ENCODE measurements at places on chromosomes 4 and X.

DNA sequence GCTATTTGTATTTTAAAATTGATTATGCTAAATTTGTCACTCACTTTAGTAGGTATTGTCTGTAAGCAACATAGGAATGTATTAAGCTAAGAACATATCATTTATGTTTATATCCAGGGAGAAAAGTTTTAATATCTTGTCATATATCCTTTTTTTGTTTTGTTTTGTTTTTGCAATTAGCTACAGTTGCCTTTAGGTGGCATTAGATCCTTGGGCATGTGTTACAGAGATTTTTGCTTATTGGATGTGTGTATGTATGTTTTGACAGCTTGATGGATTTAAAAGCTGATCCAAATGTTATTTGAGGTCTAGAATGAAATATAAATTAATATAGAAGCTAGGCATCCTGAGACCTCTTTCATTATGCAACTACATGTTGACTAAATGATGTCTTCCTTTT, 36.1 kb upstream of the OTUD4 start:
- DNase-seq: no peak

GRCh38 chr4:53558065-53558801, 33.1 kb downstream of the LNX1 start:
- peak; percentile 25 for DNase-seq

DNA sequence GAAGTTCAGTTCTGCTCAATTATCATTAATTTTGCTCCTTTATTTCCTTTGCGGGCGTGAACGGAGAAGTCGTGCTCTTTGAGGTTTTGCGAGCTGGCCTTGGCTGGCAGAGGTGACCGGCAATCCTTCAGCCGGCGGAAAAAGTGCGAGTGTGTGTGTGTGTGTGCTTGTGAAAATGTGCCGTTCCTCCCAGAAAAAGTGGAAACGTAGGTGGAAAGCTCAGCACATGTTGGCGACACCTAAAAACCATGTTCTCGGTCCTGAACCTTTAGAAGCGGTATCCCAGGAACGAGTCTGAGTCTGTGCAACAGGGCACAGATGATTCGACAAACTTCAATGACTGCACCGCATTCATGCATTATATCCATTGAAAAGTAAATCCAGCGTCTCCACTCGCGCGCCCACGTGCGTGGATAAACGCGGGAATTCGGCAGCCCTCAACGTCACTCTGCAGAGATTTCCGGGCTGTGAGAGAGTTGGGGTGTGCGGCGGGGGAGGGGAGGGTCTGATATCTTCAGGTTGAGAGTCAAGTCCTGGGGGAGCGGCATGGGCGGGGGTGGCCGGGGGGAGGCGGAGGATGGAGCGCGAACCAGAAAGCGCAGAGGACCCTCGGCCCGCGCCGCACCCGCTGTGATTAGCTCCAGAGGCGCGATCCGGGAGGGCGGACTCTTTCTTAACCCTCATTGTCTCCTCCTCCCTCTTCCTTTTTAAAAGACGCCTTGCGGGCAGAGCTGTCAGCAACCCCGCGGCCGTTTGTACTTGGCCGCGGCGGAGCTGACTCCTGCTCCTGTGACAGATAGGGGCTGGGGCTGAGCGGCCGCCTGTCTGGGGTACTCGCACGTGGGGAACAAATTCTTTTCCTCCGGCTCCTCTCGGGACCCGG, at the start of gene SHISA3:
TSS of gene SHISA3 (plus strand) at position 737 of the 883 bp plus-strand sequence. CDS start 569 bp downstream, outside the sequence.
- DNase-seq: peak; percentile 48

DNA sequence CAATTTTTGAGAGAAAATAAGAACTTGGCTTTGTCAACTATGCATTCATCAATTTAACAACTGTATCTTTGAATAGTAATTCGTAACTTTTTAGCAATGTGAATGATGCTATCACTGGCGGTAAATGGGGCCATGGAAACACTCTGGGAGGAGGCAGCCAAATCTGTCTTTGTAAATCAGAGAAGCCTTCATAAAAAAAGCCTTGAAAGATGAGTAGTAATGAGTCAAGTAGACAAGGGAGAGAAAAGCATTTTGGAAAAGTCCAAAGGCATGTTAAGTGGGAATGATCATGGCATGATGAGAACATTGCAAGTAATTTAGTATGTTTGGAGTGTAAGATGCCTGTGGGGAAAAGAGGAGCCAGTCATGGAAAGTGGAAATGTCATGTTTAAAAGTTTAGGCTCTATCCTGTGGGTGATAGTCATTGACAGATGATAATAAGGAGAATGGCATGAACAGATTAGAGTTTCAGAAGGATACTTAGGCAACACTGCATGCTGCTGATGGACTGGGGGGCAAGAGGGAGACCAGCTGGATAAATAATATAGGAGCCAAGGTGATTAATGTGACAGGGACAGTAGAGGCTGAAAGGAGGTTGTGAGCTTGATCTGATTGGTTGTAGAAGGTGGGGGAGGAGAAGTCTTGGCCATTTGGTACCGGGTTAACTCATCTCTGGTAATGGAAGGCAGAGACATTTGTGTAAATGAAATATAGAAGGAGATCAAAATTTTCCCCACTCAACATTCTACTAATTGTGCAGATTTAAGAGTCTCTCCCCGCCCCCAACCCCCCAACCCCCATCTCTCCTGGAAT, 16.3 kb downstream of the SPRY1 start:
- no peak for DNase-seq

DNA sequence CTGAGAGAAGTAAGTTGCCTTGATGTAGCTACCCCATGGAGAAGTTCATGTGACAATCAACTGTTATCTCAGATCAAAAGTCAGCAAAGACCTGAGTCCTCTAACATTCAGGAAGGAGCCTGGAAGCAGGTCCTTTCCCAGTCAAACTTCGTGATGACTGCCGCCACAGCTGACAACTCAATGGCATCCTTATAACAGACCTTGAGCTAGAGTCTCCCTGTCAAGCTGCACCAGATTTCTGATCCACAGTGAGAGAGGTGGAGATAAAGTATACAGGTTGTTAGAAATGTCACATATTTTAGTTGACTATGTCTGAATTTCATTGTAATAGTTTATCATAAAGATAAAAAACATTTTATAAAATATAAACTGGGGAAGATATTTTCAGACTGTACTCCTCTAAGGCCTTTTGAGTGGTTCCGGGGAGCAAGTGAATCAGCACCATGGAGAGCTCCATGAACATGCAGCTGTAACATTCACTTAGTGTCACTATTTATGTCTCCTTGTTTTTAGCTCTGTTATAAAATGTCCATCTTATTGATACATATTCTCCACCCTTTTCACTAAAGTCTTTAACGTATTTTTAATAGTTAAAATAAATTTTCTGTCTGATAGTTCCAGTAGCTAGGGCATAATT, 1653.5 kb upstream of the AGA start:
- DNase-seq: no peak

GRCh38 chr4:66906314-66906713, 639.0 kb downstream of the CENPC start:
- no peak for DNase-seq

GRCh38 chrX:148755111-148755510, 254.7 kb downstream of the AFF2 start:
- DNase-seq: no peak

- DNase-seq: no peak
Observed at GRCh38 chrX:8668813-8669212, 63.1 kb downstream of the ANOS1 start.

- DNase-seq: no peak
Observed at GRCh38 chr4:53586121-53586816, 5.0 kb downstream of the LNX1 start.

GRCh38 chr4:77854431-77855111, 8.1 kb upstream of the MRPL1 start:
- no peak for DNase-seq

- no peak for DNase-seq
Observed at GRCh38 chr4:849478-850175, 23.7 kb upstream of the CPLX1 start.

DNA sequence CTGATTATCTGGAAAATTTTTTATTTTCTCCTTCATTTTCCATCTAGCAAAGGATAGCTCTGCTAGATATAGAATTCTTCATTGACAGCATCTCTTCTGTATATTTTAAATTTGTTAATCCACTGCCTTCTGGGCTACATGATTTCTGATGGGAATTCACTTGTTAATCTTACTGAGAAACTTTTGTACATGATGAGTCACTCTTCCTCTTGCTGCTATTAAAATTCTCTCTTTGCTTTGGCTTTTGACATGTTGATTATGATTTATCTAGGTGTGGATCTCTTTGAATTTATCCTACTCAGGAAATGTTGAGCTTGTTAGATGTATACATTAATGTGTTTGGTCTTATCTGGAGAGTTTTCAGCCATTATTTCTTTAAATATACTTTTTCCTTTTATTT, 27.5 kb downstream of the OR13H1 start:
- DNase-seq: no peak

- no peak for DNase-seq
Observed at GRCh38 chr4:55249476-55249875, 96.6 kb upstream of the SRD5A3 start.

GRCh38 chrX:124405868-124406267, 59.5 kb downstream of the SH2D1A start:
- DNase-seq: no peak

GRCh38 chr4:80229590-80229989, 32.3 kb downstream of the PRDM8 start:
- no peak for DNase-seq

DNA sequence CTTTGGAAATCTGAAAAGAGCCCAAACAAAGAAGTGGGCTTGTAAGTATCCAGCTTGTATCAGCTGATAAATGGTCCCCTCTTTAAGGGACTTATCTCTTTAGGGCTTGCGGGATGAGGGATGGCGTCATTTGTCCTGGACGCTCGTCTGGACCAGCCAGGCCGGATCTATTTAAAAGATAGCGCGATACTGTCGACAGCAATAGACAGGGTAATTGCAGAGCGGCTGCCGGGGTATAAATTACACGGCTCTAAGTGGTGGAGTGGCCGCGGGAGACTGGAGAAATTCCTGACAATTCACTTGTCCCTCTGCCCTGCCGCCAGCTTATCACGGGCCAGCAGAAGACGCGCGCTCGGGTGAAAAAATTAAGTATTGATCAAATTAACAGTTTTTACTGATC, 90.7 kb downstream of the FAM53A start:
- DNase-seq: no peak

GRCh38 chrX:112627206-112627605, 52.5 kb downstream of the LHFPL1 start:
- no peak for DNase-seq

- DNase-seq: no peak
Observed at GRCh38 chrX:18676470-18676869, 4.6 kb upstream of the RS1 start.

DNA sequence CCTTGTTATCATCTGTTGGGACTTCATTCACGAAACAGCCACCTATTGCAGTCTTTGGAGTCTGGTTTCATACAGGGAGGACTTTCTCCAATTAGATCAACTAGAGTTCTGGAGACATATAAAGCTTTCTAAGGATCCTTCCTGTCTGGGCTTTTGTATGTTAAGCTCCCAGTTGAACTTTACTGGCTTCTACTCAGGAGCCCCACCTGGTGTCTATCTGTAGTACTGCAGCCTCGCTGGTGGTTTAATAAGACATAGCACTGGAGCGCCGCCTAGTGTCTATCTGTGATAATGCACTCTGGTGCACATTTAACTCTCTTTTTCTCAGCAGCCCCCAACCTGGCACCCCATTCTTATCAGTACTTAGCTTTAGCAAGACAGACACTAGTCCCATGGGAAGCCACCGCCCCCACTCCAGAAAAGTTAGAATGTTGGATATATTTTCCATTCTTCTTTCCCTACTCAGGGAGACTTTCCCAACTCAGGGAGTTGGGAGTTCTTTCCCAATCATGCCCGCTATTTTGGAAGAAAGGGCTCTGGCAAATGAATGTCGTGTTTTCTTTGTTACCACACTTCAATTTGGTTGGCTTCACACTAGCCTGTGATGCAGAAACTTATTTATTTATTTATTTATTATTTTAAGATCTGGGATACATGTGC, 36.9 kb upstream of the SYTL4 start:
- no peak for DNase-seq

GRCh38 chr4:107792711-107793110, 32.0 kb upstream of the SGMS2 start:
- DNase-seq: no peak

- DNase-seq: no peak
Observed at GRCh38 chr4:57344296-57344695, 234.1 kb upstream of the IGFBP7 start.

DNA sequence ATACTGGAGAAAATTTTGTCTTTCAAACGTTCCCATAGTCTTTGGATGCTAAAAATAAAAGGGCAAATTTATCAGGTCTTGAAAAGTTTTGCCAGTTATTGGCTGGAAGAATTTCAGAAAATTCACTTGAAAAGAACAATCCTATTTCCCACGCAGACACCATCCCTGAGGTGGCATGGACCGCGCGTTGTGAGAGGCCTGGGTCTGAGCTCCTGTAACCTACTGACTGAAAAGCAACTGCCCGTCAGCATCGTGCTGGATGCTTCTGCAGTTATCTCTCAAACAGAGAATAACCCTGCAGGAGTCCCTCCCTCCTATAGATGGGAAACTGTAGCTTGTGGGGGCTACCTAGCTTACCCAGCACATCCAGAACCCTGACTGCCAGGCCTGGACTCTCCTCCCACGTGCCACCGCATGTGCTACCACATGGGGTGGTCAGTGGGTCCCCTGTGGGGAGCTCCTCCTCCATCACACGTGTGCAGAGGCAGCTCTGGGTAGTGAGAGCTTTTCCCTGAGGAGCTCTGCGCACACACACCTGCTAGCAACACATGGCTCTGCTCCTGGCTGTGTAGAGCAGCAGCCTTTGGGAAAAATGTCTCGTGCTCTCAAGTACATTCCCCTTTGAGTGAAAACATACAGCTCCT, 36.1 kb downstream of the NSG1 start:
- no peak for DNase-seq

GRCh38 chr4:48366611-48367010, 25.3 kb downstream of the SLAIN2 start:
- DNase-seq: no peak

DNA sequence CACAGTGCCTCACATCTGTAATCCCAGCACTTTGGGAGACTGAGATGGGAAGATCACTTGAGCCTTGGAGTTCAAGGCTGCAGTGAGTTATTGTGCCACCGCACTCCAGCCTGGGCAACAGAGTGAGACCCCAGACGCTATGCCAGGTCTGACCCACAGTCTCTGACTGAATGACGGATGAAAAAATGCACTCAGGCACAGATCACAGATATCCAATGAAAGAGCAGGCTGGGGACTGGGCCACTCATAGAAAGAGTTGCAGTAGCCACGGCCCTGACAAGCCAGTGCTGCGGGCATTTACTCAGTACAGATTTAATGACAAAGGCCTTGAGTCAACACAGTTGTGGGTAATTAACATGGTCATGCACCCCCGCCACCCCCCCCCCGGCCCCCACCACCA, 22.7 kb downstream of the NUDT6 start:
- no peak for DNase-seq

DNA sequence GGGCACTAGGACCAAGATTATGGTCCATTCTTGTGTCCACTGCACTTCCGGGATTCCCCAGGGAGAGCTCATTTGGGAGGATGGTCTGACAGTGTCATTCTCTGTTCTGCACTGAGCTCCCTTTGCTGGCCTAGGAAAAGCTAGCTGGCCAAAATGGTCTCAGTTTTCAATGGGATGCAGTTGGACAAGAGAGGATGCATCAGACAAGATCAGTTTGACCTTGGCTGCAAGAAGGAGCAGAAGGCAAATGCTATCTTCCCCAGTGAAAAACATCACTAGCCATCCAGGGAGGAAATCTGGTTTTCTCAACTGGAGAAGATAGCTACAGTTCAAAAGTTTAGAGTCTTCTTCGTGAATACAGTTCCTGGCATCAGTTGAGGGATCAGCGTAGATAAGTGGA, 221.1 kb downstream of the PTTG2 start:
- DNase-seq: no peak

Data from D721Med (cell line).